Natural killer cell (primary cell): ENCODE measurements at places on chromosomes 7 and 10. TPM values are rescaled to one million over a fixed set of nuclear protein-coding genes. Genes with fewer than 3 reads are reported as not detected.

GRCh38 chr7:27944643-27945042, 204.7 kb downstream of the TAX1BP1 start:
- no peak overlapping the region for H3K27ac ChIP-seq
- DNase-seq, result no peak
- peaks cover 2% of the 10 kb centered on the region for H3K36me3 ChIP-seq
- no peak overlapping the region for H3K4me3 ChIP-seq
- no peaks in the 10 kb centered on the region for H3K4me1 ChIP-seq

DNA sequence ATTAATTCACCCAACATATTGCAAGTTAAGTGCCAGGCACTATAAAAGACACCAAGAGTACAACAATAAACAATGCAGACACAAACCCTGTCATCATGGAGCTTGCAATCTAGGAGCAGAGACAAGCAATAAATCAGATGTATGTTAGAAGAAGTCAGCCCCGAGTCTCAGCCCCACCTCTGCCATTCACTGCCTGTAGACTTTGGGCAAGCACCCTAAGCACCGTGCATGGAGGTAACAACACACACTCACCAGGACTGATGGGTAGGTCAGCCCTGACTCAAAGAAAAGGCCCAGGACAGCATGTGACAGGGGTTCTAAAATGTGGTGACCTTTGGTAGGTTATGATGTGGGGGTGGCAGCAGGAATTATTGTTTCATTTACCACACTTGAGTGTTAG, 49.3 kb upstream of the PLEKHA1 start:
- H3K27me3 ChIP-seq, result no peaks in the 10 kb centered on the region
- DNase-seq, result no peak
- no peaks in the 10 kb centered on the region for H3K4me1 ChIP-seq
- H3K27ac ChIP-seq, result no peak overlapping the region
- H3K4me3 ChIP-seq, result no peak overlapping the region

GRCh38 chr10:8369666-8370065, 315.2 kb downstream of the GATA3 start:
- no peaks in the 10 kb centered on the region for H3K27me3 ChIP-seq
- DNase-seq, result no peak
- no peak overlapping the region for H3K4me3 ChIP-seq
- peaks cover 9% of the 10 kb centered on the region for H3K4me1 ChIP-seq
- no peaks in the 10 kb centered on the region for H3K36me3 ChIP-seq
- no peak overlapping the region for H3K27ac ChIP-seq

The ITPRID1 gene
- not detected for total RNA-seq

- H3K27me3 ChIP-seq, result peaks cover 81% of the 10 kb centered on the region
- peaks cover 45% of the 10 kb centered on the region for H3K4me1 ChIP-seq
- DNase-seq, result no peak
These were observed 1.6 kb upstream of the NKX2-3 start for GRCh38 chr10:99531026-99531695.

- no peak for DNase-seq
- H3K36me3 ChIP-seq, result no peaks in the 10 kb centered on the region
- no peak overlapping the region for H3K27ac ChIP-seq
- H3K4me3 ChIP-seq, result no peak overlapping the region
These were observed 477.2 kb downstream of the GPAM start for GRCh38 chr10:111706331-111706730.

The ASB10 gene
- not detected for total RNA-seq

GRCh38 chr10:102555781-102556328, 52.1 kb downstream of the SUFU start:
- no peak overlapping the region for H3K27ac ChIP-seq
- no peak overlapping the region for H3K4me3 ChIP-seq
- no peaks in the 10 kb centered on the region for H3K4me1 ChIP-seq
- no peaks in the 10 kb centered on the region for H3K27me3 ChIP-seq

The LFNG gene
- total RNA-seq, result 176 TPM

DNA sequence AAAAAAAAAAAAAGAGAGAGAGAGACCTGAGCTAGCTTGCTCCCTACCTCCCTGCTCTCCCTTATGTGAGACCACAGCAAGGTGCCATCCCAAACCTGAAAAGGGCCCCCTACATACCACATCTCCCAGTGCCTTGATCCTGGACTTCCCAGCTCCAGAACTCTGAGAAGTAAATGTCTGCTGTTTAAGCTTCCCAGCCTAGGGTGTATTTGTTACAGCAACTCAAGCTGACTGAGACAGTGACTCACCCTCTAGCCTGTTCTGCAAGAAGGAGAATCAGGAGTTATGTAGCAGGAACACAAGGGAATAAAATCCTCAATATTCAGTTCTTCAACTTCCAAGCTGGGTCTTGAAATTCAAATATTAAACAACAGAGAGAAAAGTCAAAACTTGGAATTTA, 52.1 kb upstream of the TMEM72 start:
- no peak overlapping the region for H3K27ac ChIP-seq
- H3K4me1 ChIP-seq, result peaks cover 2% of the 10 kb centered on the region
- DNase-seq, result no peak
- no peaks in the 10 kb centered on the region for H3K36me3 ChIP-seq

The CHAT gene
- not detected for total RNA-seq

- DNase-seq, result no peak
- H3K36me3 ChIP-seq, result no peaks in the 10 kb centered on the region
- H3K27me3 ChIP-seq, result no peaks in the 10 kb centered on the region
- no peaks in the 10 kb centered on the region for H3K4me1 ChIP-seq
- no peak overlapping the region for H3K27ac ChIP-seq
These were observed 116.4 kb downstream of the TSPAN12 start for GRCh38 chr7:120741371-120742042.

- H3K4me1 ChIP-seq, result no peaks in the 10 kb centered on the region
- DNase-seq, result no peak
- no peaks in the 10 kb centered on the region for H3K27me3 ChIP-seq
- no peaks in the 10 kb centered on the region for H3K36me3 ChIP-seq
- H3K27ac ChIP-seq, result no peak overlapping the region
These were observed 426.3 kb upstream of the POT1 start for GRCh38 chr7:125355899-125356298.

The NEBL gene
- not detected for total RNA-seq
